Kidney (tissue), 22 donors: ENCODE measurements at places on chromosomes 3 and 15.

DNA sequence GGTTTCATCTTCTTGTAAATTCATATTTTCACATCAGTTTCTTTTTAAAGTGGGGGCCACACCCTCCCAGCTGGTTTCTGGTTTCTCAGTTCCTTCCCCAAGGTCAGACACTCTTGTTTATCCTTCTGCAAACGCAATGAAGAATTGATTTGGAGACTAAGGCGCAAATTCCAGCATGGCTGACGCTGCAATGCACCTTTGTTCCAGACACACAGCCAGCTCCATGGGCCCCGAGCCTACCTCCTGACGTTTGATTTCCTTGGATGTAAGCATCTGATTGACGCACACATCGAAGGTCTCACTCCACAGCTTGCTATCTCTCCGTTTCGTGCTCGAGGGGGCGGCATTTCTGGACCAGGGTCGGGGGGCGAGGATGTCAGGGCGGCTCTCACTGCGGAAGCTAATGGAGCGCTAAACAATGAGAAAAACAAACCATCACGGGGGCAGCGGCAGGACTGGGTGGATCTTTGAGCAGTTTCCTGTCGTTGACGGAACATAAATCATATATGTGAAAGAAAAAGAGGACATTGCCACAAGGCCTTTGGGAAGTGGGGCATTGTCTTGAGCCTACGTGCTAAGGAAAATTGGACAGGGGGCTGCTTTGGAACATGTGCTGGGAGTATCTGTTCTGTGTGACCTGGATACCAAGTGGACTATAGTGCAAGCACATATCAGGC is 46.9 kb downstream of the ARHGEF3 start:
- DNase-seq = peak; percentile 78

DNA sequence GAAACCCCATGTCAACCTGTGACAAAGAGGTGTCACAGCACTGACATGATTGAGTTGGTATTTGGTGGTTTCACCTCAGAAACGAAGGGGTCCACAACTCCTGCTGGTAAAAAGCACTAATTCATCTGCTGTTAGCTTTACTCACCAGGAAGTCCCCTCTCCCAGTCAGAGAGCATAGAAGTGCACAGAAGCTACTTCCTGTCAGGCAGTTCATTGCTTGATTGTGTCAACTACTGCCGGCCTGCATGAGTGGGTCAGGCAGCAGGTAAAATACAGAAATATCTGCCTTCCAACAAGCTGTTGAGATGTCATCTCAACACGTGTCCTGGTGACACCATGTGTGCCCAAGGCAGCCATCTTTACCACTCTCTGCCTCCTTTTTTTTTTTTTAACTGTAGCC is 596.6 kb upstream of the NR2F2 start:
- DNase-seq = no peak

DNA sequence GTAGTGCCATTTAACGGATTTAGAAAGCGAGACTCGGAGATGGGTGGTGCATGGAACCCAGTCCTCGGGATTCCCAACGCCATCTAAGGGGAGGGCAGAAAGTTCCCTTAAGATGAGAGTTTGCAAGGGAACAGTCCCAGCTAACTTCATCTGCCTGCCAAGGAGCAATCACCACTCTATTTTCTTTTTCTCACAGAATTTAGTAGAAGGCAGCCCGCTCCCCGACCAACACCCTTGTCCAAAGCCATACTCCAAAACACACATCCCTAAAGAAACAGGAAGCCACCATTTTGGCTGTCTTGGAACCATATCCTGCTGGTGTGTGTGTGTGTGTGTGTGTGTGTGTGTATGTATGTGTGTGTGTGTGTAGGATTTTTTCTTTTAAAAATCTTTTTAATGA is 7.1 kb upstream of the FGD5 start:
- no peak for DNase-seq

- no peak for DNase-seq
Measured at GRCh38 chr3:39754549-39754948, 54.9 kb upstream of the MYRIP start.
